Astrocyte of the spinal cord (primary cell): ENCODE measurements at places on chromosomes 16 and 17.

DNA sequence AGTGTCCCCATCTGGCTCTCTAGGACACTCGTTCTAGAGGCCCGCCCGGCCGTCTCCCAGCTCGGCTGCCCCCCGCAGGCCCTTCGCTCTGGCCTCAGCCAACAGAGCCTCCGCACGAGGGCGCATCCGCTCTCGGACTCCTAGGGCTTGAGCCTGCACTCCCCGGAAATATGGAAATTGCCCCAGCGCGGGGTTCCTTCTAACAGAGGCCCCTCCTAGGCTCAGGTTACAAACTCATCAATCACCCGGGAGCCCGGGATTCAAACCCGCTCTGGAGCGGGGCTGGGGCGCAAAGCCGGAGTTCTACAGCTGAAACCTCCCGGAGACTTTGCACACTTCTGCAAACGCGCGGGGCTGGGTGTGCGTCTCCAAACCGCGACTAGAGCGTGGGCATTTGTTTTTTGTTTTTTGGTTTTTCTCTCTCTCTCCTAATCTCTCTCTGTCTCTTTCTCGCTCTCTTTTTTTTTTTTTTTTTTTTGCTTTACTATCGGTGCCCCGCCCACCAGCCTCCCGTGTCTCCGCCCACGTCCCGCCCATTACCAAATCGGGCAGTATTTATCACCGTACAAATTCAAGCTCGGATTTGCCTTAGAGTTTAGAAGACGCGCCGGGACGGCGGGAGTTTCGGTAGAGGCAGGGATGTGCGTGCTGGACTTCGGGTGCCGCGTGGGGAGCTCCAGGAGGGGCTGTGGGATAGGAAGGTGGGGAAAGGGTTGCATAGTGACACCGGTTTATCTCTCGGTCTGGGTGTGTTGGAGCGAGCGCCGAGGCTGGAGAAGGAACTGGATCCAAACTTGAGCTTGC is 2.4 kb upstream of the FOXL1 start:
- peak; percentile 99 for DNase-seq

GRCh38 chr16:22400900-22401299 is 26.5 kb upstream of the CDR2 start:
- no peak for DNase-seq

GRCh38 chr17:944266-944826 is 35.2 kb downstream of the NXN start:
- no peak for DNase-seq

DNA sequence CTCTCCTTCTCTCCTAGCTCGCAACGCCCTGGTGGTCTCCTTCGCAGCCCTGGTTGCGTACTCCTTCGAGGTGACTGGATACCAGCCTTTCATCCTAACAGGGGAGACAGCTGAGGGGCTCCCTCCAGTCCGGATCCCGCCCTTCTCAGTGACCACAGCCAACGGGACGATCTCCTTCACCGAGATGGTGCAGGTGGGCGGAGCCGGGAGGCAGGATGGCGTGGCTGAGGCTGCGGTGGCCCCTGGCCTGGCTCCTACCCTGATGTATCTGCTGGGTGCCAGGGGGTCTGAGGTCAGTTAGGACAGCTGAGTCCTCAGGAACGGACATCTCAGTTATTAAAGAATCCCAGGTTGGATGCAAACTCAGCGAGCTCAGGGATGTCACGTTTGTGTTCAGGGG is 16.7 kb downstream of the SLC26A11 start:
- DNase-seq, result no peak

- peak; percentile 57 for DNase-seq
These were observed 634 bp downstream of the KANSL1 start for GRCh38 chr17:46192439-46193150.

DNA sequence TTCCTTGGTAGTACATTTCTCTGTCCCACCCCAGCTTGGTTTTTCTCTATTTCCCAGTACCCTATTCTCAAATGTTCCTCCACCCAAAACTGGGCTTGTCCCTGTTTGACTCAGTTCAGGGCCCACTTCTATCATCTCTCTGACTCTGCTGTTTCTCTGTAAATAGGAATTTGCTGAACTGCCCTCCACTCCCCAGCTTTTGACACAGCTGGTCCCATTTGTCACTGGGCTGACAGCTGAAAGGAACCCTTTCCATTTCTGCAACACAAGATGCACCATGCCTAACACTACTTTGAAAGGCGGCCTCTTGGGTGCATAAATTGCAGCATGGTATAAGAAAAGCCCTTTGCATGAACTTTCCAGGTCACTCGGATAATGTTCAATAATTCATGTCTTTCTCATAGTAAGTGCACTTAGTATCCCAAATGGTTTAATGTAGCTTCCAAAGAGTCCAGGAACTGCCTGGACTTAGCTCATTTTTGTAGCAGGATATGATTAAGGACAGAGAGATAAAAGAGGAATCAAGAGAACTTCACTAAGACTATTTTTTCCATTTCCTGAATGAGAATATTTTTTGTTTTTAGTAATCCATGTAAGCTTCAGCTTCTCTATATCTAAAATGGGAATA is 256.7 kb downstream of the CDH11 start:
- peak; percentile 48 for DNase-seq

DNA sequence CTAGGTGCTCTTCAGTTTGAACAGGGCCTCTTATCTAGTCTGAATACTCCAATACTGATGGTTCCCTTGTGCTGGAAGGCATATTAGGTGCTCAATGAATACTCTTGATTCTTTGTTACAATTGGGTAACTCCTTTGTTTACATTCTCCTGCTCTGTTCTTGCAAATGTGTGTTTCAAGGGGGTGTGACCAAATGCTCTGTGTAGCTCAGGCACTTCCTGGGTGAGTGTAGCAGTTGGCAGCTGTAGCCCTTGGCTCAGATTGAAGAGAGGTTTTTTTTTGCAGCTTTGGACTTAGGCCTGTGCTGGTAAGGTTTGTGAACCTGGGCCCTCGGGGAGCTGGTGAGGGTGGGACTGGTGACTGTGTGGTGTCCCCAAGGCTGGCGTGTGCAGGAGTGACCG is 20.2 kb downstream of the TBCD start:
- peak; percentile 25 for DNase-seq

- no peak for DNase-seq
These were observed 33.8 kb downstream of the CBFA2T3 start for GRCh38 chr16:88943131-88943664.

DNA sequence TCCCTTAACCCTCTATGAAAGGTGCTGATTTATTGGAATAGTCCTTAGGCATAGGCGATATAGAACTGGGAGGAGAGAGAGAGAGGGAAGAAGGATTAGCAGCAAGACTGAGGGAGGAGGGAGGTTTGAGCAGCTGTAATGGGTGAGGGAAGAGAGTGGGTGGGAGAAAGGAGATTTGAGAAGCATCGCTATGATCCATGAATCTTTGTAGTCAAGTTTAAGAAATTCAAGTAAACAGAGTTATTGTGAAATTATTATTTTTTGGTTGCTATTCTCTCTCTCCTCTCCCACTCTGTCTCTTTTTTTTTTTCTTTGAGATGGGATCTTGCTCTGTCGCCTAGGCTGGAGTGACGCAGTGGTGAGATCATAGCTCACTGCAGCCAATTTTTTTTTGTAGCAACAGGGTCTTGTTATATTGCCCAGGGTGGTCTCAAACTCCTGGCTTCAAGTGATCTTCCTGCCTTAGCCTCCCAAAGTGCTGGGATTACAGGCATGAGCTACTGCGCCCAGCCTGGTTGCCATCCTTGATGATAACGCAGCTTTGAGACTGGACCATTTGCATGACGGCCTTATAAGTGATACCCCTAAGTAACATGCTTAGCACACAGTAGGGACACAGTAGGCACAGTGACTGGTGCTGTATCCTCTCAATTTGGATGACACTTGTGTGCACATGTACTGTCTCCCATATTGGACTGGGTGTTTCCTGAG is 21.0 kb upstream of the TNS4 start:
- no peak for DNase-seq

DNA sequence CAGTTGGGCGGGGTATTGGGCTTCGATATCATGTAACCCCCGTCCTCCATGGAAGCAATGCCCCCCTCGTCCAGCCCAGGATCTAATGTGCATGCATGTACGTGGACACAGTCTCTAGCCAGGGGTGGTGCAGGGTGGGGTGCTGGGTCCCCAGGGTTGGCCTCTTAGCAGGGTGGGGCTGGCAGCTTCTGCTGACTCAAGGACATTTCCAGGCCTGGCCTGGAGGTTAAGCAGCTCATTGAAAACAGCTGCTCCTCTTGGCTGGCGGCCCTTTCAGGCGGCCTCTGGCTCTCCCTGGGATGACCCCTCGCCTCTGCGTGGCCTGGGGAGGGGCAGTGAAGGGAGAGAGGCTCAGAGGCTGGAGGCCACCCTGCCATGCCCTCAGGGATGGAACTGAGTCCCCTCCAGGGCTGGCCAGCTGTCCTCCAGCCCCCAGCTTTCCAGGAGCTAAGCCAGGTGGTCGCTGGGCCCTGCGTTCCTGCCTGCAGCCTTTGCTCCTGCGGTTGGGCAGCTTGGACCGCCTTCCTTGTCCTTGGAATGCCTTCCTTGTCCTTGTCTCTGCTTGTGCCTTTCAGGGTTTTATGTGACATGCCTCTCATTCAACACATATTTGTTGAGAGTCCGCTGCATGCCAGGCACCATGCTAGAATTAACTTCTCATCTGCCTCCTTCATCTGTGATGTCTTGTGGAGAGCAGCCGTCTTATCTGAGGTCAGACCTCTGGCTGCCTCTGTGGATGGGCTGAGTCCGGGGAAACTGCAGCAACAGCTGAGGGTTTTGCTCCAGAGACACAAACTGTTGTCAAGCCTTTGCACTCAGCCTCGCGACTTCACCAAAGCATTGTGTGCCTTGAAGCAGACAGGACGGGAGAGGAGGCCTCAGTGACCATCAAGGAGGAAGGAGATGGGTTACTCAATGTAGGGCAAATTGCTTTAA is 26.6 kb downstream of the MRC2 start:
- peak; percentile 48 for DNase-seq

DNA sequence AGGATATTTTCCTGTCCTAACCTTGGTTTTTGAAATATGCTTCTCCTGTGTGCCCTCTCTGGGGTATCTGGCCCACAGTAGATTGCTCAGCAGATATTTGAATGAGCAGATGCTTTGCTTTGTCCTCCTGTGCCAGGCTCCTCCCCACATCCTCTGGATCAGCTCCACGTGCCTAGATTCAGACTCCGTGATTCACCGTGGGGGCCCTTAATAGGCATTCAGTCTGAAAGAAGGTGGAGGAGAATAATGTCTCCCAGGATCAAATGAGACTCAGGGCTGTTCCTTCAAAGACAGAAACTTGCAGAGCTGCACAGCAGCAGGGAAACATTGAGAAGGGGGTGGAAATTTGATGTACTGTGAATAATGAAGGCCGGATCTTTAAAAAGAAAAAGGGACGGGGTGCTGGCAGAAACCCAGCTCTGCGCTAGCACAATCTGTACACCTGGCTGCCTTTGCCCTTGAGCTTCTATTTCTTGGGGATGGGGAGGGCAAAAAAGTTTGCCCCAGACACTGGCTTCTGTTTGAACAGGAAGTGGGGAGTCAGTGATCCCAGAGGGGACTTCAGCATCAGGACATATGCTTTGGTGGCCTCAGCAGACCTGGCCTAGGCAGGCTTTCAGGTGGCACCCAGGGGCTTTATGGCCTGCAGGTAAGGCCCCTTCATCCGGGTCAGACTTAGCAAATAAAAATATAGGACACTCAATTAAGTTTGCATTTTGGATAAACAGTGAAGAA is 15.9 kb upstream of the SLC12A3 start:
- peak; percentile 85 for DNase-seq

- peak; percentile 84 for DNase-seq
These were observed 28.4 kb downstream of the CDH13 start for GRCh38 chr16:82655072-82655714.
